ENCODE measurements at places on chromosomes 1 and 21.

DNA sequence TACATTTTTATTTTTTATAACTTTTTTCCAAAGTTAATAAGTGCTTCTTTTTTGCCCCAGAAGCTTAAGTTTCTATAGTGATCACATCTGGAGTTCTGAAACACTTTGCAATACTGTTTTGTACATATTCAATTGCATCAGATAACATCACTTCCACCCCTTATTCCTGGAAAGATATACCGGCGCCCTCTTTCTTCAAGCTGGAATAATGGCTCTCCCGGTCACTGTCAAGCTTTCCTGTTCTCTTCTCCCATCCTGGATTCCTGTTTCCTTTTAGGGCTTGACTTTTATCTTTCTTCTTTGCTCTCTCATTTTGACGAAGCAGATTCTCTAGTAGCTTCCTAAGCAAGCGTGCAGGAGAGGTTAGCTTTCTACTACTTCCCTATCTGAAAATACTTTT is 1866.8 kb downstream of the MRPL39 start:
- DNase-seq = no peak

DNA sequence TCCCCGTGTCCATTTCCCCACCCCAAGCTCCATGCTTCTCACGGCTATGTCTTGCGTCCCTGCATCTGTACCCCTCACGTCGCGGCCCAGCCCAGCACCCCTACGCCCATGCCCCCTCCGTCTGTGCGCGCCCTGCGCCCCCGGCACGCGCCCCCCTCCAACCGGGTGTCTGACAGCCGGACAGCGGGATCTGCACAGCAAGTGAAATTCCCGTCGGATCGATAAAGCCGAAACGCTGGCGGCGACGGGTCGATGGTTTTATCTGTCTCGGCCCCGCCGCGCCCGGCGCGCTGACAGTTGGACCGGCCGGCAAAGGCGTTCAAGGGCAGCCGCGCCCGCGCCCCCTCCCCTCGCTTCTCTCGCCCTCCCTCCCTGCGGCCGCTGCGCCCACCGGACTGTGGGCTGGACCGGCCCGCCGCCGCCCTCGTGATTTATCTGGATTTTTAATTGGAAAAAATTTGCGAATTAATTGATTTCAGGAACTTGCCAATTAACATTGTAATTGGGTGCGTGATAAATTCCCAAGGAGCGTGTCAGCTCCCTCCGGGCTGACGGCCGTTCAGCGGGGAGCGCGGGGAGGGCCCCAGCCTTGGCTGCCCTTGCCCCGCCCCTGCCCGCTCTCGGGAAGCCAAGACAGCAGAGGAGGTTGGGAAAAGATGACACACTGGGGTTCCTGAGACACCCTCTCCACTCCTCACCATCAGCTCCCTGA is 57.1 kb downstream of the TMEM53 start:
- no peak for DNase-seq

DNA sequence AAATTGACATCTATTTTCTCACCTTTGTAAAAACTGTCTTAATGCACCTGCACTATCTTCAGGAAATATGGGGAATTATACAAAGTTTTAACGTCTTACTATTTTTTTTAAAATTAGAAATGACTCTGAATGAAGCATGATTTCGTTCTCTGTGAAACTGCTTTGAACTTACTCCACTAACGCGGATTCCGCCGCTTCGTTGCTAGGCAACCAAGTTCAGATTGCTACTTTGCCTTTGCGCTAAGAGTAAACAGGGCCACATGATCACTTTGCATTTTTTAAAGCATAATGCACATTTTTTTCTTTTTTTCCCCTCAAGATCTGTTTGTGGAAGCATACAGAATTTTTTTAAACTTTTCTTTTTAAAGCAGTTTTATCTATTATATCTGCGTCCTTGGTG is 690.5 kb downstream of the BRINP3 start:
- DNase-seq = no peak

GRCh38 chr1:174949061-174949460 is 50.7 kb upstream of the CACYBP start:
- no peak for DNase-seq

DNA sequence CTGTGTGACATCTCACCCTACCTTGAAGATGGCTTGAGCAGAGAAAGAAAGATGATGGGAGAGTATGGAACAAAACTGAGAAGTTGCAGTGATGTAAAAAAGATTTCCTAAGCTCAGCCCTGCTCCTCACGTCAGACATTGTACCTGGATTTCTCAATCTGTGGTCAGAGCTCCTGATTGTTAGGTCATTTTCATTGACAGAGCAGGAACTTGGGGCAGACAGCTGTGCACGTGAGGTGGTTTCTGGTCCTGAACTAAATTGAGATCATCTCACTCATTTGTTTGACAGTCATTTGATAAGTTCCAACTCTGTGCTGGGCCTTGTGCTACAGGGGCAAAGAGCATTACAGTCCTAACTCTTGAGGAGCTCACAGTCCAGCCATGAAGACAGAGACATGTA is 10.2 kb downstream of the TRAF3IP3 start:
- no peak for DNase-seq

GRCh38 chr1:24915816-24916602 is 14.1 kb downstream of the RUNX3 start:
- no peak for DNase-seq

All from activated CD8-positive, alpha-beta memory T cell treated with anti-CD3 and anti-CD28 coated beads, Interleukin-2, amount 50 U/mL, for 4 hours (primary cell).